ENCODE measurements at places on chromosomes 13 and 19.
A peak's percentile ranks its signal among the peaks of the same experiment; 100 is the strongest.

GRCh38 chr19:16324384-16325160 lies at the start of gene KLF2:
TSS of gene KLF2 (plus strand) at chr19:16324826. CDS start at chr19:16324924, 98 bp downstream.
- DNase-seq: peak; percentile 87

GRCh38 chr19:18098891-18099622 lies 1.5 kb downstream of the MAST3 start:
- DNase-seq: peak; percentile 48

- DNase-seq: no peak
These were observed 117.4 kb upstream of the FNDC3A start for GRCh38 chr13:48858122-48858902.

GRCh38 chr13:37657134-37657533 lies 58.6 kb upstream of the POSTN start:
- DNase-seq: no peak

GRCh38 chr13:59279576-59279975 lies 884.2 kb downstream of the DIAPH3 start:
- DNase-seq: no peak

GRCh38 chr19:51368366-51369282 lies at the start of gene CLDND2:
TSS of gene CLDND2 (minus strand) at chr19:51369003. CDS start at chr19:51368577, 426 bp downstream.
- peak; percentile 47 for DNase-seq

DNA sequence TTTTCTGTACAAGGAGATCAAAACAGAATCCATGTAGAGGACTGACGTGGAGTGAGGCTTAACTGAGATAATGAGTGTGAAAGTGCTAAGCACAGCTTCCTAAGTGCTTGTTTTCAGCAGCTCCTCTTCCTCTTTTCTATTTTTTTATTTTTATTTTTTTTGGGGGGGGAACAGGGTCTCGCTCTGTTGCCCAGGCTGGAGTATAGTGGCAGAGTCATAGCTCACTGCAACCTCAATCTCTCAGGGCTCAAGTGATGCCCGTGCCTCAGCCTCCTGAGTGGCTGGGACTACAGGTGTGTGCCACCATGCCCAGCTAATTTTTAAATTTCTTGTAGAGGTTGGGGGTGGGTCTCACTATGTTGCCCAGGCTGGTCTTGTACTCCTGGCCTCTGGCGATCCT lies 5.6 kb upstream of the FOSB start:
- no peak for DNase-seq

- no peak for DNase-seq
These were observed 113.9 kb downstream of the KCNRG start for GRCh38 chr13:50129081-50129705.
